ENCODE measurements at places on chromosomes 4 and X. TPM values are rescaled to one million over a fixed set of nuclear protein-coding genes. Genes with fewer than 3 reads are reported as not detected.

- no peak for DNase-seq
Measured at GRCh38 chrX:102934624-102935023, 2.4 kb upstream of the RAB40AL start.

The GJB1 gene
- 0.96 TPM for polyA plus RNA-seq

DNA sequence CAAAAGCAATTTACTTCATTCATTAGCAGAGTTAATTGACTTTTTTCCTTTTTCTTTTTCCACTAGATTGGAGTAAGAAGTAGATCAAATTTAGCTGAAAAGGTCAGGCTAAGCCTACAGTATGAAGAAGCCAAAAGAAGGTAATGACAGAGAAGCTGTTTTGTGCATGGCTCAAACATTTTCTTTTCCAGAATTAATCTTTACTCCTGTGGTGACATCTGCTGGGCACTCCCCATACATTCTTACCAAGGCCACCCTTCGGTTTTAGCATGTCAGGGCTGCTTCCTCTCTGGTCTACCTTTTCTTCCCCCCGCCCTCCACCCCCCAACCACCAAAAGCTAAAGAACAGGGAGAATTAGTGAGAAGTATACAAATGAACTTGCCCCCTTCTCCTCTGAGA is 70.2 kb downstream of the CLDN22 start:
- no peak for DNase-seq

The ALAS2 gene
- 11.8 TPM for polyA plus RNA-seq

DNA sequence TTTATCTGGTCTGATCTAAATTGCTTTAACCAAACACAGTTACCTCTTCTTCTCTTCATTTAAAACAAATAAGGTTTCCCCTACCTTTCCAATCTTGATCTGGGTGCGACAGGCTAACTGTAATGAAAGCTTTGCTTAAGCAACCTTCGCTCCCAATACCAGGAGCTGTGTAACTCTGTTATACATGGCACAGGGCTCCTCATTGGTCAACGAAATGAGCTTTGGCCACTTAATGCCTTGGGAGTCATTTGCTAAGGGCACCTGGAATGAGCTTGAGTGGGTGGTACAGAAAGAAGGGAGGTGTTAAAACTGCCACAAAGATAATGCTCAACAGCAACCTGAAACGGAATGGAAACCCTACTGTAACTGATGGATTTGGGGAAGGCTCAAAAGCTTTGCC is 140.5 kb downstream of the CHRNA9 start:
- DNase-seq, result no peak

- DNase-seq, result no peak
Measured at GRCh38 chrX:108072746-108073145, 18.6 kb downstream of the PSMD10 start.

The RTL3 gene
- not detected for polyA plus RNA-seq

DNA sequence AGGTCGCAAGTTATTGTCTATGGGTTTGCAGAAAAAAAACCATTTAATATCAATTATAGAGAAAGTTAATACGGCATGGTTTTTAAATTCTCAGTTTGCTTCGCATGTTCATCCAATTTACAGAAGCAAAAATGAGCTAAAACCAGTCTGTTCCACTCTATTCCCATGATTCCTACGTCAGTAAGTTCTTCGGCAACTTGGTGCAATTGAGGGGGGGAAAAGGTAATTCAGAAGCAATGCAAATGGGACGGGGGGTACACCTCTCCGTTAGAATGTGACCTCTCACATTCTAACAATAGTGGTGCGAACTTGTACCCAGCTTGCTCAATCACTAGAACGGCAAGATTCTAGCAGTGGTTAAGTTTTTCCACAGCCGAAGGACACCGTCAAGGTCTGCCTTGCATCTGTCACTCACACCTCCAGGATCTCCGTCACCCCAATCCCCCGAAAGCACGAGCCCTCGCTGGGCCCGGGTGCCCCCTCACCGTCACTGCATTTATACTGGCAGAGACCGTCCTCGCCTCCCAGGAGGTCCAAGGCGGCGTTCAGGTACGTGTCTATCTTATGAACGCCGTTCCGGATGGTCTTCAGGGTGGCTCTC is 653 bp downstream of the PLA2G12A start:
- no peak for DNase-seq

DNA sequence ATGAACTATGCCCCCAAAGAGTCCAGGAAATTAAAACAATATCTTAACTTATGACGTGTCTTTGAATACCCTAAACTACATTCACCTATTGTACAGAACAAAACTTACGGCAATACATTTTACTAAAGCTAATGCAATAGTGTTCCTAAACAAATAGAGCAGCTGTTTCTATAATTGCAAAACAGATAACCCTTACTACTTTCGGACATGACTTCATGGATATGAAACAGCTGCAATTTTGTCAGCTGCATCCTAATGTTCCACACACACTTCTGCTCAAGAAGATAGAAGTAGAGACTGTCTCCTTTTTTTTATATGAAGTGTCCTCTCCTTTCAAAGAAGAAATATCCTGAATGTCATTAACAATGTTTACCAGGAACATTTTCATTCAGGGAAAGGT is 174.9 kb downstream of the ACTRT1 start:
- DNase-seq, result no peak
